ENCODE measurements at places on chromosomes 16 and 17.

GRCh38 chr17:43577664-43578403 is 31.7 kb upstream of the ETV4 start:
- no peak for DNase-seq

- DNase-seq = no peak
Measured at GRCh38 chr16:29694384-29695195, 15.6 kb downstream of the QPRT start.

DNA sequence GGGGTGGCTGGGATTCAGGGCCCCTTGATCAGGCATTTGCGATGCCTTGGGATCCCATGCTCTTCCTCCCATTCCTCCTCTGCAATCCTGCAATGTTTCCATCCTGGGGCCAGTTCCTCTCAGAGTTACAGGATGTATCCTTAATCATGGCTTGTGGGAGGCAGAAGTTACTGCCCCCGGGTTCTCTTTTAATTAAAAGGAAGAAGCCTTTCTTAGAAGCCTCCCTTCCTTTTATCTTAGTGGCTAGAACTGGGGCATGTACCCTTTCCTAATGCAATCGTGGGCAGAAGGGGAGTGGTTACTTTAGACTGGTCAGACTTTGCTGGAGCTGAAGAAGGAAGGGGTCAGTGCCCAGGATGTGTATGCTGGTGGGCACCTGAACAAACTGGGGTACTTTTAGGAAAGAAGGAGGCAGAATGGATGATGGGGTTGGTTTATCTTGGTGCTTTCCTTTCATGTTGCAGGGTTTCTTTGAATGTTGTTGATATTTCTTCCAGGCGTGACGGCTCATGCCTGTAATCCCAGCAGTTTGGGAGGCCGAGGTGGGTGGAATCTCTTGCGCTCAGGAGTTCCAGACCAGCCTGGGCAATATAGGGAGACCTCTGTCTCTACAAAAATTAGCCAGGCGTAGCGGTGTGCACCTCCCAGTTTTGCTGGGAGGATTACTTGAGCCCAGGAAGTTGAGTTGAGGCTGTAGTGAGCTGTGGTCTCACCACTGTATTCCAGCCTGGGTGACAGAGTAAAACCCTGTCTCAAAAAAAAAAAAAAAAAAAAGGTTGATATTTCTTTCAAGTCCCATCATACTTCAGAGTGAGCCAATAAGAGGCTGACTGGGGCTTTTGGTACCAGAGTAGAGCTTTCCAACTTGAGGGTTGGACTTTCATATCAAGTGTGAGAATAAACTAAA is 13.2 kb upstream of the SPN start:
- no peak for DNase-seq

DNA sequence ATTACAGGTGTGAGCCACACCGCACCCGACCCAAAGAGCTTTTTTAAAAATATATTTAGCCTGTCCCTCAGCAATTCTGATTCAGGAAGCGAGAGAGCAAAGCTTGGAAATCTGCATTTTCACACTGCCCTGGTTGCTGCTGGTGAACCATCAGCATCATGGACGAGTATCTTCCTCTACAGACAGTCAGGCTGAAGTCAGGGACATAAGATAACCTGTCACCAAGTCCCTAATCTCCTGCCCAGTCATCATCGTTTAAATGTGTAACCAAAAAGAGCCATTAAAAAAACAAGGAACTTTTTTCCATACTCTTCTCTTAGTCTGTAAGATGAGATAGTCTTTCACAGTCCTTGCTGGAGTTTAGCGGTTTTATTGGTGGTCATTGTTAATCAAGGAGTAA is 6.7 kb downstream of the PMM2 start:
- DNase-seq = no peak

GRCh38 chr16:13994239-13995106 is 74.5 kb downstream of the ERCC4 start:
- DNase-seq = no peak

GRCh38 chr16:28621481-28622155 is 11.8 kb upstream of the SULT1A1 start:
- no peak for DNase-seq

- no peak for DNase-seq
Measured at GRCh38 chr16:86772671-86773353, 194.5 kb downstream of the FOXL1 start.

DNA sequence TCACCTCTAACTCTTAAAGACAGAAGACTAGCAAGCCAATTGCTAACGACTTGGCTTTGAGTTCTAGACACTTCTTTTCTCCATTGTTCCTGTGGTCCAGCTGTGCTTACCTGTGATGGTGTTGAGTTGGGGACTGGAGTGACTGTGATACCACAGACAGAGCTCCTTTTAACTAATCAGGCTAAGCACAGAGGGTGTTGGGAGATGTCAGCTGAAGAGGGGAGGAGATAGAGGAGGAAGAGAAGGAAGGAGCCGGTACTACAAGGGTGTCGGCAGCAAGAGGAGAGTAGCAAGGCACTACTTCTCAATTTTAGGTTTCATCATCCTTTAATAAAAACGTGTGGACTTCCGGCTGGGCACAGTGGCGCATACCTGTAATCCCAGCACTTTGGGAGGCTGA is 5.1 kb upstream of the MYO1D start:
- no peak for DNase-seq

GRCh38 chr17:7550344-7550743 is 1.5 kb downstream of the TNFSF12 start:
- no peak for DNase-seq

GRCh38 chr16:12796498-12796897 is 7.2 kb downstream of the CPPED1 start:
- DNase-seq = no peak

- DNase-seq = no peak
Measured at GRCh38 chr17:77212833-77213777, 72.3 kb downstream of the SEC14L1 start.

GRCh38 chr17:75773808-75774470 is 8.9 kb upstream of the GALK1 start:
- no peak for DNase-seq

DNA sequence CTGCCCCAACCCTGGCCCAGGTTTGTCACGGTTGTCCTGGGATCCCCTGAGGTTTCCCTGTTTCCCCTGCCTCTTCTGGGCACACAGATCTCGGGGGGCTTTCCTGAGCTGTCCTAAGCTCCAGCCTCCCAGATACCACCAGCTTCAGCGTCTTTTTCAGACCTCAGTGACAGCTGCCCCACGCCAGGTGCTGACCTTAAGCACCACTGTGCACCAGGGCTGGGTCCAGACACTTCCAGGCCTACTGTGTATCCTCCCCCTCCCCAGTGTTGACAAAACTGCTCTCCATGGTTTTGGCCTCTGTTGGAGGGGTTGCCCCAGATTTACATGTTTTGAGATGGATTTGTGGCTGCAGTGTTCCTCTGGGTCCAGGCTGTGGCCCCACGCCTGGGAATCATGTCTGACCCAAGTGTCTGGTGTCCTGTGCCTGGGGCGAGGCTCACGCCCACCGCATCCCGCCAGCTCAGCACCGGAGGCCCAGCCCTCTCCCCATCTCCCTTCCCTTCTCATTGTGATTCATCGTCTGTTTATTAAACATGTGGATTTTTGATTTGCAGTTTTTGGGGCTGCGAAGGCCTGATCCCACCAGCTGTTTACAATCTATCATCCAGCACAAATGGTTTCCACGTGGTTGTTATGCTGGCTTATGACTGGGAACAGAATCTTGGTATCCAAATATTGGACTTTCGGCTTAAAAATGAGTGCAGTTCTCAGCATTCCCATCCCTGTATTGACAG is 82.1 kb downstream of the METRNL start:
- DNase-seq = no peak

Data from stimulated activated CD8-positive, alpha-beta memory T cell treated with anti-CD3 and anti-CD28 coated beads, Interleukin-7, amount 100 ng/mL, for 1 hour (primary cell).